Mesothelial cell of epicardium (in vitro differentiated cells): ENCODE measurements at places on chromosomes 13 and 19.
A peak's percentile ranks its signal among the peaks of the same experiment; 100 is the strongest.

DNA sequence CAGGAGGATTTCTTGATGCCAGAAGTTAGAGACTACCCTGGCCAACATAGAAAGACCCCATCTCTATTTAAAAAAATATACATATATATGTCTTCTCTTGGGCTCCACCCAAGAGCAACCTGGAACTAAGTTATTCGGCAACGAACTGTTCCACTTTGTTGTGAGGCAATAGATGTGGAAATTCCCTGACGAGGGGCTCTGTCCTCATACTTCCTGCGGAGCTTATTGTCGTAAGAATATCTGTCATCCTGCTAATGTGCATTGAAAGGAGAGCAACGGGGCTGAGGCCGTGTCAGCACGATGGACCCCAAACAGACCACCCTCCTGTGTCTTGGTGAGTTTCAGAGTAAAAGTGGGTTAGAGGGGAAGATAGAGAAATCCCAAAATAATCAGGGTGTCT lies at the start of gene FCAR:
TSS of gene FCAR (plus strand) at position 246 of the 400 bp plus-strand sequence. CDS start at position 301, 55 bp downstream.
- DNase-seq, result no peak

- no peak for DNase-seq
Observed at GRCh38 chr13:92843549-92843948, 383.1 kb upstream of the GPC6 start.

- no peak for DNase-seq
Observed at GRCh38 chr19:57802269-57802668, 12.4 kb downstream of the ZNF552 start.

GRCh38 chr13:110216006-110216397 lies 91.0 kb downstream of the COL4A1 start:
- DNase-seq, result peak; percentile 11

DNA sequence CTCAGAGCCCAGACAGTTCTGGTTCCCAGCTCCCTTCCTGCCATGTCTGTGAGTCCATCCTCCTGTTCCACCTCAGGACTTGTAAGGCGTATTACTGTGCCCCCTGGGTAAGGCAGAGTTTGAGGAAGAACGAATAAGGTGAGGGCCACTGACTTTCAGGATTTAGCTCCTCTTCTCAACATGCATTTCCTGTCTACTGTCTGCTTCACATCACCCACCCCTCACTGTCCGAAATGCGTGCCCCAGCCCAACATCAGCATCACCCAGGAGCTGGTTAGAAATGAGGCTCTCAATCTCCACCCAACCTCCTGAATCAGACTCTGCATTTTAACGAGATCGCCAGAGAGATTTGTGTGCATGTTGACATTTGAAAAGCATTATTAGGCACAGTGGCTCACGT lies 44.4 kb downstream of the IRS2 start:
- DNase-seq, result no peak

DNA sequence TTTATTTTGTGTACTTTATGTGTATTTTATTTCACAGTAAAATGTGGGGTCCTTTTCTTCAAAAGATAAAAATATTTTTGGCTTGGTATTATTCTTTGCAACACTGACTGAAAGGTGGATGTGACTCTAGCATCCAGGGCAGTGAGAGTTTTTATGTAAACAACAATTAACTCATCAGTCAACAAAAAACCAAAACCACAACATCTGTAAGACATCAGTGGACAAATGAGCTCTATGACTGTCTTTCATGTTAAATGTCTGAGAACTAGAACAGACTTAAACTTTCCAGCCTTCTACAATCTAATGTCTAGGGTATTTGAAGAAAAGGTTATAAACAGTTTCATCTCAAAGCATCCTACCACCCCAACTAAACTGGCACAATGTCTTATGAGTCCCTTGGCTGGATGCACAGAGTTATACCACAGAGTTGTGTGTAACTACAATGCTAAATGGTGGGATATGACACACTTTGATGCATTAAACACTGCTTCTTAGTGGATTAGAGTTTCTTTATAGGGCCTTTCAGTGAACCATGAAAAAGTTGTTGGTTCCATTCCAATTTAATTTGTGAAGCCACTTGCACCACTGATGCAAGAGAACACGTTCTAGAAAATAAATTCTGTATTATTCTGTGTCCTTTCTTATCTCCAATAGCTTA lies 544.2 kb upstream of the KLF12 start:
- no peak for DNase-seq

DNA sequence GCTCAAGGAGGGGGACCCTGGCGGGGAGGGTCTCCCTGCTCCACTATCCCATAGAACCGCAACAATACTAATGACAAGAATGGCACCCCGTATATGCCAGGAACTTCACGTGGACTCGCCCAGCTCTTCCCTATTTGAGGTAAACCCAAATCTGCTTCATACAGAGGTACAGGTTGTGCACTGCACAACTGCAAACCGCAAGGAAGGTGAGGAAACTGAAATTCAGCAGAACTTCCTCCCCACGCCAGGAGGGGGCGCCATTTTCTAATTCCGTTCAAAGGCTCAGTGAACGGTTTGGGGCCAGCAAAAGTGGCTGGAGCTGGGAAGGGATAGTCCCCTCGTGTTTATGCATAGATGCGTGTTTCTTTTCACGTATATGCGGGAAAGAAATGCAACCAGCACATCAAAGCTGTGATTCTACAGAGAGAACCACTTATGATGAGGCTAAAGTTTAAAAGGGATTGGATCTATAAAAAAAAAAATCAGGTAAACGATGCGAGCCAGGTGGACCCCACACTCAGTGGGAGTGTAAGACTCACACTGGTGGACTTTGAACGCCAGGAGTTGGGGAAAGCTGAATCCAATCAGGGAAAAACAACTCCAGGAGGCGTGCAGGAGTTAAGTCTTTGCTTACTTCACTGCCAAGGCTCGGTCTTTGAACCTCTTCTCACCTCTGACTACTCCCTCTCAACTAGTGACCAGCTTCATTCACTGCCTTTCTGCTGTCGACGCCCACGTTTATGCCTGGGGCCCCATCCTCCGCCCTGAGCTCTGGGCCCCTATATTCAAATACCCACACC lies 20.3 kb downstream of the C19orf81 start:
- no peak for DNase-seq

DNA sequence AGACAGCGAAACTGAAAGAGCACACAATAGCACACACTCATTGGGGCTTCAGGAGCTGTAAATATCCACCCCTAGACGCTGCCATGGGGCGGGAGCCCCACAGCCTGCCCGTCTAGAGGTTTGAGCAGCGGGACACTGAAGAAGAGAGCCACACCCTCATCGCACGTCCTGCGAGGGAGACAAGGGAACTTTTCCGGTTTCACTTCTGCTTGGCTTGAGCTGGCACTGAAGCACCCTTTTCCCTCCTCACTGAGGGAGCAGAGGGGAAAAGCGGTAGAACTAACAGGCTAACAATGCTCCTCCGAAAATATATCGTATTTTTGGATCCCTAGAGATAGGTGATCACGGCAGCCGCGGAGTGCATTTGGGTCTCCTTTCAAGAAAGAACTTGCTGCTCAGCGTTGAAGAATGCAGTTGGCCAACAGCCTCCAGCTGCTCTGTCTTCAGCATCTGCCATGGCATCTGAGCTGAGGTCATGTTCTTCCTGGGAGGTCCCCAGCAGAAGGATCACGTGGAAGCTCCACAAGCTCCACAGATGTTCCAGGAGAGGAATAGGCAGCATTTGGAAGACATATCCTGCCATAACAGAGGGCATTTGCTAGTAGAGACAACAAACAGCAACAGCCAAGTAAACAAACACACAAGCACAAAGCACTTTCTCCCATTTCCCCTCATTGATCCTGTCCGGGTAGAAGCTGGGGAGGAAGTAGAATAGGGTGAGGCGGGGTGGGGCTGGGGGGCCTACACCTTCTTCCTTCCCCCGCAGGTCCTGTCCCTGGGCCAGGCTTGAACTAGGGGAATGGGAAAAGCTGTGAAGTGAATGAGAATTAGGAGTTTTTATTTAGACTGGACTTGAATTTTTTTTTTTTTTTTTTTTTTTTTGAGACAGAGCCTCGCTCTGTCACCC lies 44.8 kb upstream of the ALOX5AP start:
- DNase-seq, result no peak

DNA sequence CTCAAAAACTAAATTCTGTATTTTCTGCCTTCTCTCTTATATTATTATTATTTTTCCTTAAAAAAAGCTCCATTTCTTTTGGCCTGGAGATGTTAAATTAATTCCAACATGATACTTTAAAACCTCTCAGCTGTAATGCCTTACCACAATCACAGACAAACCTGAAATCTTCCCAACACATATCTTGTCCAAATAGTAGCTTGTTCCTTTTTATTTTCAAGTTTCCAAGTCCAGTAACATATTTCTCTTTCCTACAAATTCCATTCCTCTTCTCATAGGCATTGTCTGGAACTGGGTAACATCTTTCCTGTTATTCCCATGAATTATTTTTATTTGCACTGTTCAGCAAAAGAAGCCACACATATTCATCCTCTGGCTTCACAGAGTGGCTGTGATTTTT lies 137.0 kb downstream of the SLITRK6 start:
- no peak for DNase-seq

GRCh38 chr19:10500247-10500592 lies 2.9 kb downstream of the KEAP1 start:
- no peak for DNase-seq

- no peak for DNase-seq
Observed at GRCh38 chr19:48877855-48878195, 5.6 kb downstream of the PPP1R15A start.

- DNase-seq, result no peak
Observed at GRCh38 chr19:12866416-12867119, 14.7 kb downstream of the DNASE2 start.

- no peak for DNase-seq
Observed at GRCh38 chr19:28504727-28505126, 708.2 kb downstream of the UQCRFS1 start.

DNA sequence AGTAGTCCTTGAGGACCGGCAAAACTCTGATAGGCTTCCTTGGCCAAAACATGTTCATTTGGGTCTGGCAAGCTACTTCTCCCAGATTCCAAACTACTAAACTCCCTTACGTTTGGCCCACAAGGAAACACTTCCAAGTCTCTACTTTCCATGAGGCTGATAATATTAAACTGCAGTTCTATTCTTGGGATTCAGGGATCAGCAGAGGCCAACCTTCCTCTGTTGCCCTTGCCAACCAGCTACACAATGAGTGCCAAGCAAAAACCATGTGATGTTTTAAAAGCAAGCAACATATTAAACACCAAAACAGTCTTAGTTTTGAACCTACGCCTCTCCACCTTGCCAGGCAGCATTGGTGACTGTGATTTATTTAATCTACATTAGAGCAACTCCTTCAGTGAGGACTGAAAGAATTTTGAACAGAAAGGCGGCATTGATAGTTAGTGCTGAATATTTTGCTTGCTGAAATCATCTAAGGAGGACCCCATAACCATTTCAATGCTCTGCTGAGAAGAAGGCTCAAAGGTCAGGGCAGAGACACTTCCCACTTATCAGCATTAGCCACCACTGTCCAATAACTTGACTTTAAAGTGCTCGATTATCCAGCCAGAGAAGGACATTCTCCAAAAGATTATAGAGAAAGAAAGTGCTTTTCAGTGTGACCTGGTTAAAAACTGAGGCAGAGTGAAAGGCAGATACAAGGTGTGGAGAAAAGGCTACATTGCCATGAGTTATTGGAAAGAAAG lies 287.1 kb downstream of the TBC1D4 start:
- no peak for DNase-seq

DNA sequence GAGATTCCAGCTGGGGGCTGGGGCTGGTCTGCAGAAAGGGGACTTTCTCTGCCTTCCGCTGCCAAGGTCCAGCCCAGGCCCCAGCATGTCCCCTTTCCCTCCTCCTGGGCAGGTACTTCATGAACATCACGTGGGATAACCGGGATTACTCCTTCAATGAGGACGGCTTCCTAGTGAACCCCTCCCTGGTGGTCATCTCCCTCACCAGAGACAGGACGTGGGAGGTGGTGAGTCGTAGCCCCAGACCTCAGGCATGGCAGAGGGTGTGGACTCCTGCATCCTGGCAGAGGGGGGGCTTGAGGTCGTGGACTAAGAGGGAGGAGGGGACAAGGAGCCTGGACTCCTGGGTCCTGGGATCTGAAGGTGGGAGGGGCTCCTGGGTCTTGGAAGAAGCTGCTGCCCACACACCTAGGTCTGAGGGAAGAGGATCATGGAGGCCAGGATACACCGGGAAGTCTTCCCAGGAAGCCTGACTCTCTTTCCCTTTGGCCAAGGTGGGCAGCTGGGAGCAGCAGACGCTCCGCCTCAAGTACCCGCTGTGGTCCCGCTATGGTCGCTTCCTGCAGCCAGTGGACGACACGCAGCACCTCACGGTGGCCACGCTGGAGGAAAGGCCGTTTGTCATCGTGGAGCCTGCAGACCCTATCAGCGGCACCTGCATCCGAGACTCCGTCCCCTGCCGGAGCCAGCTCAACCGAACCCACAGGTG lies 20.6 kb downstream of the GRIN2D start:
- DNase-seq, result no peak

DNA sequence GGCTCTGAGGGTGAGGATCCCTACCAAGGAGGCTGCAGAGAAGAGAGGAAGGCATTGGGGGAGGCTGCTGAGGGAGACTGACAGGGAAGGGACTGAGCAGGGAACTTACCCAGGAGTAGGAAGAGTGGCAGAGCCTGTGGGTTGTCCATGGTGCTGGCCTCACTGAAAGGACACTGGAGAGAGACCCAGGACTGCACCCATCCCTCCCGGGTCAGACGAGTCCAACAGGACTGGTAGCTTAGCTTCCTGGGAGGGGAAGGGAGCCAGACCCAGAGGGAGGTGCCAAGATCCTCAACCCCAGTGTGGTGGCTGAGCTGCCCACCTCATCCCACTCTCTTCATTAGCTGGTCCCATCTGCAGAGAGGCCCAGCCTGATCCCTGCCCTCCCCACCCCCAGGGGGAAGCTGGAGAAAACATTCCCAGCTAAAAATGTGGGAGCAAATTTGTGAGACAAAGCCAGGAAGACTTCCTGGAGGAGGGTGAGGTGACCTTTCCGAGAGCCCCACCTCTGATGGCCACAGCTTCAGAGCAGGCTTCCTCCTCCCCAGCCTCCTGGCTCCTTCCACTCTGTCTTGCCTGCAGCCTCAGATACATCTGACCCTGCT lies at the start of gene VSIG10L:
TSS of gene VSIG10L (minus strand) at position 164 of the 605 bp plus-strand sequence. CDS start at position 149, 15 bp downstream.
- no peak for DNase-seq

- no peak for DNase-seq
Observed at GRCh38 chr13:26989957-26990713, 181.5 kb downstream of the USP12 start.

GRCh38 chr13:27678306-27679040 lies 56.8 kb downstream of the POLR1D start:
- no peak for DNase-seq

DNA sequence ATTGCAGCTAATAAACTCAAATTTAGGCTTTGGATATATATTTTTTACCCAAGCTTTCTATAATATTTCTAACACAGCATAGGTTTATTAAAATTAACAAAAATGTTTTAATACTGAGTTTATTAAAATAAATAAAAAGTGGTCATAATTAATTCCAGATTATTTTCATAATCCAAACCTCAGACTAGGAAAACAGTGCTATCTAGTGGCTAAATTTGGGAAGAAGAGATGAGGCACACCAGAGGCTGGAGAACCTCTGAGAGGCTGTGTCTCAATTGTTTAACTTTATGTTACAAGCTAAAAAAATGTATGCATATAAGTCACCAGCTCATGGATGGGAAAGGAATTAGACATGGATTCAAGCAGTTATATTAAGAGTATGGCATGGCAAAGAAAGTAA lies 392.5 kb downstream of the DIAPH3 start:
- DNase-seq, result no peak

GRCh38 chr19:50198431-50199258 lies 4.8 kb upstream of the MYH14 start:
- no peak for DNase-seq
